ENCODE measurements at places on chromosomes 13 and 19.

DNA sequence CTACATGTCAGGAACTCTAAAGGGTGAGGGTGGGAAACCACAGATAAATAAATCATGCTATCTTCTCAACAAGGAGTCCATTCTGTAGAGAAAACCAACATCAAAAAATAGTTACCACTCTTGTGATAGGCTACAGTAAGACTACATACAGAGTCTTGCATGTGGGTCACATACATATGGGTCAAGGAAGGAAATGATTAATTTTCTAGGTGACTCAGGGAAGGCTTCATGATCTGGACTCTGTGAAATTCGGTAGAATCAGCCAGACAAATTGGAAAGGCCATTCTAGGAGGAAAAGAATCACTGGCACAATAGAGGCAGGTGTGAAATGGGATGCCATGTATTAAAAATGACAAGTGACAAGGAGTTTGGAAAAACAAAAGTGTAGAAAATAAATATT is 638.9 kb downstream of the LIG4 start:
- no peak for DNase-seq

DNA sequence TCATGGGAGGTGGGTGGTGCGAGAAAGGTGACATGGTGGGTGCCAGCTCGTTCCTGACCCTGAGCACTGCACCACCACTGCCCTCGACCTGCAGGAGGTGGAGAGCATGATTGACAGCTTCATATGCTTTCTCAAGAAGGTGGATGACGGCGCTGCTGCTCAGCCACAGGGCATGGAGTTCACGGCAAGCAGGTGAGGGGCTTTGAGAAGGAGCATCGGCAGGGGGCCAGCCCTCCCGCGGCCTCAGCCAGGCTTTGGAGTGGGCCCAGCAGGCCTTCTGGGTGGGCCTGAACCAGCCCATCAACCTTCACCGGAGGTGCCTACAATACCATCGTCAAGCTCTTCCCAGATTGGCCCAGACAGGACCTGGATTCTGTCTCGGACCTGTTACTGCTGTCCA is 18.9 kb upstream of the ZNF14 start:
- DNase-seq, result peak; percentile 6

DNA sequence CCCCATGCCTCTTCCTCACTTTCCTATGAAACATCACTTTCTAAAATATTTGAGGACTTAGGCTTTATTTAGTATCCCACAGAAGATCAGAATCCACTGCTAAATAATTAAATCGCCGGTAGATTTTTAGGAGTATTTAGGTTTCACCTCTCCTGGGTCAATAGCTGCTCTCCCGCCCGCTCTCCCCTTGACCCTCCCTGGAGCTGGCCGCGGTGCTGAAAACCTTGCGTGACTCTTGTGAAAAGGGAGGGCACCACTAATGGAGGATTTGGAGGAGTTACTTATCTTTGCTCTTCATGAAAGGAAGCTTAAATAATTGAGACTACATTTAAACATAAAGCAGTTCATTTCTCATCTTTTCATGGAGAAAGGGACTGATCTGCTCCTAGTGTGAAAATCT is 14.1 kb downstream of the POU4F1 start:
- no peak for DNase-seq

- no peak for DNase-seq
Observed at GRCh38 chr19:38845374-38846024, 4.3 kb downstream of the HNRNPL start.

GRCh38 chr13:24076109-24076508 is 84.4 kb upstream of the SPATA13 start:
- DNase-seq, result no peak

GRCh38 chr19:1998712-1999708 is 16.5 kb downstream of the BTBD2 start:
- no peak for DNase-seq

GRCh38 chr19:49690656-49691242 is at the start of gene CPT1C:
Gene CPT1C, plus strand, starts transcription at chr19:49691116. Its CDS starts 1,137 bp downstream, at chr19:49692253.
- no peak for DNase-seq

GRCh38 chr13:112330479-112331381 is 45.4 kb upstream of the SPACA7 start:
- no peak for DNase-seq

GRCh38 chr13:26961890-26962615 is 201.5 kb upstream of the GPR12 start:
- no peak for DNase-seq

- DNase-seq, result no peak
Observed at GRCh38 chr19:40549007-40549708, 27.5 kb upstream of the SHKBP1 start.

DNA sequence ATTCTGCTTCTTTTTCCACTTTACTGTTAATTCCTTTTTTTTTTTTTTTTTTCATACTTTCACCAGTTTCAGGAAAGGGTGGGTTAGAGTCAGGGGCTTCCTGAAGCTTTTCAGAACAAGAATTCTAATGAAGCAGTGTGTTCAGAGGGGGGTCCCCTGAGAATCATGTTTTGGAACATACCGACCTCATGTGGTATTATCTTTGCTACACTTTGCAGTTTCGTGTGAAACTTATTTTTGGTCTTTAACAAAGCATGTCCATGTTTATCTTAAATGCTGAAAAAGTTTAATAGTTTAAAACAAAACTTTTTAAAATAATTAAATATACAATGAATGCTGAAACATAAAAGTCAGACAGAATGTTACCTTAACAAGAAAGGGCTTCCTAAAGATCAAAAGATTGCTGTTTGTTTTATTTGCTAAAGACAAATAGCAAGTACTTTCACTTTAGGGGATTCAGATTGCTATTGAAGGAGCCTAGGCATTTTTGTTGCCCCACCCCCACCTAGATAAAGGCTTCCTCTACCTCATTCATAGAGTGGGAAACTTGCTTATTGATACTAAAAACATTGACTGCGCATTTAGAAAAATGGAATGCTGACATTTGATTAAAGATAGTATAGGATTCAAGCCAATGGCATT is 21.1 kb upstream of the POMP start:
- DNase-seq, result no peak

- DNase-seq, result no peak
Observed at GRCh38 chr19:5719274-5719960, 529 bp downstream of the LONP1 start.

GRCh38 chr13:114162533-114162922 is 16.5 kb upstream of the CFAP97D2 start:
- no peak for DNase-seq

DNA sequence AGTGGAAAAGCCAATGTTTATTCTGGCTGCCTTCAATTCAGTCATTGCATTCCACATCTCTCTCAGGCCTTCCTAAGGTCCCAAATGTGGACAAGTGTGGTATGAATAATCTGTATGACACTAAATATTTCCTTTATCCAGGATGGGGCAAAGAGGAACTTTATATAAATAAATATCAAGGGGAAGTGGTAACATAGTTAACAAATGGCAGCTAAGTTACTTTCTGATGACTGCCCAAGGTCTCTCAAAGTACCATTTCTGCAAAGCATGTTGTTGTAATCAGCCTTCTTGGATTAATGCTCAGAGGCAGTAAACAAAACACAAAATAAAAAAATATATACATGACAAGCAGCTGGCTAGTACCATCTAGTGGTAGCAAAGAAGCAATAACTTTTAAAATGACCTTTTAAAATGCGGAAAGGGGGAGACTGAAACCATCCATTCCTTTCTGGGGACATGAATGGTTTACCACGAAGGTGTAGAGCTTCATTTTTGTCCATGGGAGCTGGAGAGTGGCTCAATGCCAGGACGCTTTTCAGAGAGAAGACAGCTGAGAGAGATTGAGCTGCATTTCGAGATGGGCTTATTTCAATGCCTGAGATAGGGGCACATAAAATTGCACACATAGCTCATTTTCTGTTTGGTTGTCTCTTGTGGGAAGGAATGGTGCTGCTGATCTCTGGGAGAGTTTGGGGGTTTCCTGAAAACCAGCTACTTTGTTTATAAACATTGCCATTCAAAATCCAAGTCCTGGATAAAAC is 259.2 kb downstream of the RFC3 start:
- DNase-seq, result no peak

GRCh38 chr13:23469951-23470421 is 36.5 kb upstream of the SACS start:
- no peak for DNase-seq

DNA sequence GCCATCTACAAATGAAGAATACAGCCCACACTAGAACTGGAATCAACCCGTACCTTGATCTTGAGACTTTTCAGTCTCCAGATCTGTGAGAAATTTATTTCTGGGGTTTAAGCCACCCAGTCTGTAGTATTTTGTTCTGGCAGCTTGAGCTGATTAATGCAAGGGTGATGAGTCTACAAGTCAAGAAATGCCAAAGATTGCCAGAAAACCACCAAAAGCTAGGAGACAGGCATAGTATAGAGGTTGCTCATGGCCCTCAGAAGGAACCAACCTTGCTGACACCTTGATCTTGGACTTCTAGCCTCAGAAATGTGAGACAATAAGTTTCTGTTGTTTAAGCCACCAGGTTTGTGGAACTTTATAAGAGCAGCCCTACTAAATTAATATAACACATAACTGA is 428.2 kb upstream of the KLF12 start:
- DNase-seq, result no peak

DNA sequence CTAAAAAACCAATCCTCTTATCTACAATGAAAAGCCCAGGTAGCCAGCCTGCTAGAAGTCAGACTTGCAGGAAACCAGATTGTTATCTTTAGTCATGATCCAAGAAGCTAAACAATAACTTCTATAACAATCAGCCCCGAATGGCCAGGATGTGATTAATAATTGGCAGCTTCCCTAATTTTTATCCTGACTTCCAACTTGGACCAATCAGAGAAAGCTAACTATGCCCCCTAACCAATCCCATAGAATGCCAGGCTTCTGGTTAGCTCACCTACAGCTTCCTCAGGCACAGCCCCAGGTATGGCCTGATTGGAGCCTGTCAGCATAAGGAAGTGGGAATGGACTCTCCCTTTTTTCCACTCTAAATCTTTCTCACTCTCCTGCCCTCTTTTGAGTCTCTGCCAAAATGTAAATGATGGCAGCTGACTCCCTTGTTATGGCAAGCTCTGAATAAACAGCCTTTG is 394.9 kb downstream of the DLEU7 start:
- DNase-seq, result no peak

DNA sequence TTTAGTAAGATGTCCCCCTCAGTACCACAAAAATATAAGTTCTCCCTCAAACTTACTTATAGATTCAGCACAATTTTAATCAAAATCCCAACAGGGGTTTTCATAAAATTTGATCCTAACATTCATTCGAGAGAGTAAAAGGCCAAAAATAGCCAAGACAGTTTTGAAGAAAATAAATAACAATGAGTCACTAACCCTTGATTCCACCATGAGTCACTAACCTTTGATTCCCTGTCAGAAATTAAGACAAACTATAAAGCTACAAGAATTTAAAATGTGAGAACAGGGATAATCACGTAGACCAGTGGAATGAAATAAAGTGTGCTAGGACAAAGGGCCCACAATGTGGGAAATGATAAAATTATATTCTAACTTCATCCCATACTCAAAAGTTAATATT is 320.3 kb downstream of the SUCLA2 start:
- DNase-seq, result no peak

- DNase-seq, result no peak
Observed at GRCh38 chr13:27592865-27593264, 27.5 kb downstream of the LNX2 start.

- DNase-seq, result no peak
Observed at GRCh38 chr13:48066310-48066989, 28.5 kb downstream of the MED4 start.

- DNase-seq, result no peak
Observed at GRCh38 chr19:20107301-20107700, 29.5 kb downstream of the ZNF90 start.
